ENCODE measurements at places on chromosomes 2 and 18. TPM values are rescaled to one million over a fixed set of nuclear protein-coding genes. Genes with fewer than 3 reads are reported as not detected.

DNA sequence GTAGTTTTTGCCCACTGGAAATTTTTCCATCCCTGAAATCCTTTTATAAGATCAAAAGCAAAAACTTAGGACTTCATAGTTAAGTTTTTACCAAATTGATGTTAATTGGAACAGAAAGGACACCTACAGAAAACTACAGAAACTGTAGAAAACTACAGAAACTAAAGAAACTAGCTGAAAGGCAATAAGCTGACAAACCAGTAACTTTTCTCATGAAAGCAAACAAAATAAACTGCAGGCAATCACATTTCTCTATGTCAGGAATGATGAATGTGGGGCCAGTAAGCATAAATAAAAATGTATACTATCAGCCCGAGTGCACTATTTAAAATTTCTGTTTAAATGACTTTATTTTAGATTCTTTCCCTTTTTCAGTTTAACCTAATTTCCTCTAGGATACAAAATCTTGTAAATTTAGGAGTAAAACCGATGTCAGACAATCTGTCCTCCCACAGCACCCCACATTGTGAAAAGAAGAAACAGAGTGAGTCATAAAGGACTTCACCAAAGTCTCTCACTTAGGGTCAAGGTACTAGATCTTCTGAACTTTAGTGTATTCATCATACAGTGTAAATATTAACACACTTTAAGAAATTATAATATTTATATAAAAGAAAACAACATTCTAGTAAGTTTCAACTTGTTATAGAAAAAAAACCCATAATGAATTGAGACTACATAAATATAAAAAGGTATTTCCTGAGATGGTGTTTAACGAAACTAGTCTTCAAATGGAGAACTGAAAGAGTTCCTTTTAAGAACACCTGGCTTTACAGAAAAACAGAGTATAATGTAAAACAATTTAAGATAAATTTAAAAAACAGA is 46.6 kb downstream of the USP40 start:
- DNase-seq = no peak

- DNase-seq = peak; percentile 55
Observed at GRCh38 chr2:231597014-231597611, 4.4 kb downstream of the TEX44 start.

Gene ACKR3
- total RNA-seq = 20.3 TPM

DNA sequence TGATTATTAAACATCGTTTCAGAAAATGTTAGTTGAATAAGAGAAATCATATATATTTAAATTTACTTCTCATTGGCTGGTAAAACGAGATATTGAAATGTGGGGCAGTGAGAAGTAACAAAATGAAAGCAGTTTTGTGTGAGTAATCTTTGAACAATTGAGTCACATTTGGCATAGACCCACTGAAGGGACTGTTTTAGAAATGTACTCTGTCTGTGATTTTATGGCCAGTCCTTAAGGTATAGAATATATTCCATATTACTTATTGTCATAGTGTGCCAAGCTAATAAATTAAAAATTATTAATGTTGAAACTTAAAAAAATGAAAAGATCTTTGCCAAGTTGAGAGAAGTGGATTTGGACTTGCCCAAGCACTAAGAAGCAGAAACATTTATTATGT is 222.4 kb upstream of the COL3A1 start:
- no peak for DNase-seq
